Effector CD4-positive, alpha-beta T cell (primary cell): ENCODE measurements at places on chromosomes 6 and 20.

GRCh38 chr6:138582573-138582972, 83.3 kb upstream of the NHSL1 start:
- no peak for DNase-seq

- DNase-seq: no peak
Measured at GRCh38 chr6:157699777-157700636, 123.0 kb upstream of the SNX9 start.

GRCh38 chr20:14919501-14920081, 582.2 kb upstream of the FLRT3 start:
- no peak for DNase-seq

DNA sequence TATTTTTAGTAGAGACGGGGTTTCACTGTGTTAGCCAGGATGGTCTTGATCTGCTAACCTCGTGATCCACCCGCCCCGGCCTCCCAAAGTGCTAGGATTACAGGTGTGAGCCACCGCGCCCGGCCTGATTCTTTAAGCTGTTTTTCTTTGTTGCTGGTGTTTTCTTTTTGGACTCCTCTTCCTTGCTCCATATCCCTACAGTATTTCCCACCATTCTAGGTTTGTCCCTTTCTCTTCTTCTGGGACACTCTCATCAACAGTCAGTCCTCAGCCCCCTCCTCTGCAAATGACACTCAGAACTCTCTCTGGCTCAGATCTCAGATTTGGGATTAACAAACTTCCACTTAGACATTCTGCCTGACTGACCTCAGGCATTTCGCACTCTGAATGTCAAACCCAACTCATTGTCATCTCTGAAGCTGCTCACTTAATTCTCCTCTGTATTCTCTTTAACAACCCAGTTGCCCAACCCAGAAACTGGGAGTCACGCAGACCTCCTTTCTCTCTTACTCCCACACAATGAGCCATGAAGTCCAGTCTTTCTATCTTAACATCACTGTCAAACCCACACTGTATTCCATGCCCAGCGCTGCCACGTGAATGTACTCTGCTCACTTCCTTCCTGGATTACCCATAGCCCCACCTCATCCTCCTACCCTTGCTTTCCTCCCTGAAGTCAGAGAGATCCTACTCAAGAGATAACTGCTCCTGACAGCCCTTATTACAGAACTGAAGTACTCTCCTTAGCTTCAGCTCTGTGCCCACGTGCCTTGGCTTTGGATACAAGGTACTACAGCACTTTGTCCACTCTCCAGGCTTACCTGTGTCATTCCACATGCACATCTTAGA, 2.6 kb downstream of the MPIG6B start:
- no peak for DNase-seq
